Activated naive CD8-positive, alpha-beta T cell treated with anti-CD3 and anti-CD28 coated beads for 36 hours (primary cell): ENCODE measurements at places on chromosomes 16 and 17. TPM values are rescaled to one million over a fixed set of nuclear protein-coding genes. Genes with fewer than 3 reads are reported as not detected.

DNA sequence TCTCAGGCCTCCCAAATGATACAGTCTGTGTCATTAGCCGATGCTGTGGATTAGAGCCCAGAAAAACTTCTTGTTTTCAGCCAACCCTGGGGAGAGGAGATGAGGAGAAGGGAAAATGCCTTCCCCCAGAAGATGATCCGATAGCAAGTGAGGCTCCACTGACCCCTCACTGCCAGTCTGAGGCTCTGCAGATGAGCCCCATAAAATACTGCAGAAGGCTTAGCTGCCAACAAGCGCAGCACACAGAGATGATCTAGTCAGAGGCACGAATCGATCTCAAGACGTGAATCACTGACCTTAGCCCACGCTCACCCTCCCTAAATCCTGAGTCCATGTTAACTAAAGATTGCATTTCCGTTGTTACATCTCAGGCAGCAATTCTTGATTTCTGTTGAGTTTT lies 31.5 kb downstream of the SALL1 start:
- DNase-seq = no peak

The DNAH9 gene
- not detected for total RNA-seq

GRCh38 chr16:15605839-15606517 lies 37.0 kb downstream of the MARF1 start:
- no peak for DNase-seq

DNA sequence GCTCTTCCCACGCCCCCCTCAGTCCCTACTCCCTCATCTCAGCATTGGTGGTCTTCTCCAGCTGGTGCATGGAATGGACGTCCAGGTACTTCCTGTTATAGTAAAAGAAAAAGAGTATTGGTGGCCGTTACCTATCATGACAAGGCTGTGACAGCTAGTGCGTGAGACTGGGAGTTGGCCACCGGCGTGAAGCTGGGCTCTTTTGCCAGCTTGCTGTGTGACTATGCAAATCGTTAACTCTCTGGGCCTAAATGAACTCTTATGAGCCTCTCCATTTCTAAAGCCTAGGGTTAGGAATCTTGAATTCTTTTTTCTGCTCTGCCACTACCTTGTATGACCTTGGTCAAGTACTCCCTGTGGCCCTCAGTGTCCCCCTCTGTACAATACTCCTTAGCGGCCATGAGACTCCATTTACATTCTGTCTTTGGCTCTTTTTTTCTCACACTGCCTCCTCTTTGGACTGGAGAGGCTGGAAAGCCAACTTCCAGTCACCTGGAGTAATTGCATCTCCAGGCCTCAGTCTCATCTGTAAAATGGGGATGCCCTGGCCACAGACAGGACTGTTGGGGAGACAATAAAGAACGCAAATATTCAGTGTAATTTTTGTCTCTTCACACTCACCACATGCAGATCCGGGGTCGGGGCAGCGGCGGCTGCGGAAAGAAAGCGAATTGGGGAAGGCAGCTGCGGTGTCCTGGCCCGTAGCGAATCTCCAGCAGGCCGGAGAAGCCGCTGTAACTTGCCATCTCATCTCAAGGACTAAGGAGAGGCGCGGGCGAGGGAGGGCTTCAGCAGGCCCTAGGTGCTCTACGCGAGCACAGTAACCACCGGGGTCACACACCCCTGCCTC lies 1.1 kb downstream of the CFAP119 start:
- DNase-seq = no peak

DNA sequence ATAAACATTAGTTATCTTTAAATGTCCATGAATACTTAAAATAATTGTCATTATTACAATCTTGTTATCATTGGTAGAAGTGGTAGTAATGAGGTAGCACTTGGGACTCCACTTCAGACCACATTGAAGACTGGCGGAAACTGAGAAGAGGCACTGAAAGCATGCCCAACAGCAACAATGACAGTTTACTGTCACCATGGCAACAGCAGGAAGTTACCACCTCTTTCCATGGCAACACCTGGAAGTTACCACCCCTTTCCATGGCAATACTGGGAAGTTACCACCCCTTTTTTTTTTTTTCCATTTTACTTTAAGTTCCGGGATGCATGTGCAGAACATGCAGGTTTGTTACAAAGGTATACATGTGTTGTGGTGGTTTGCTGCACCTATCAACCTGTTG lies 494.9 kb upstream of the RBFOX1 start:
- DNase-seq = no peak

DNA sequence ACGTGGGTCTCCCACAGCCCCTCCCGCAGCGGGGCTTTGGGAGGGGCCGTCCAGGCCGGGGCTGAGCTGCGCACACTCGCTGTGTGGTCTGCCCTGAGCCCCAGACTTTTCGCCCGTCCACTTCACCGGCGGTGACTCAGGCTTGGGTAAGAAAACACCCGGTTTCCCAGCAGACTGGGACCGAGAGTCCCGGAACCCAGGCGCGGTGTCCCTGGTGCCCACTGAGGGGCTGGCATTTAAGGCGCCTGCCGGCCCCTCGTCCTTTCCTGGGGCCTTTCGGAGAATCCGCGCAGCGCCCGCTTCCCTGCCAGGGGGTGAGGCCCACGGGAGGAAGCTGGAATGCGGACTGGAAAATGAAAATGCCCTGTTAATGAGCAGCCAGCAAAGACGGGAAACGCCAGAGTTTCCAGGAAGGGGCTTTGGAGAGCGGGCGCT lies 100.3 kb downstream of the C16orf95 start:
- DNase-seq = no peak

The FLYWCH1 gene
- total RNA-seq = 26.1 TPM

The ABCA8 gene
- not detected for total RNA-seq

The TBC1D3C gene
- total RNA-seq = 0.86 TPM

GRCh38 chr17:48878920-48879898 lies 13.4 kb upstream of the ATP5MC1 start:
- peak; percentile 43 for DNase-seq

DNA sequence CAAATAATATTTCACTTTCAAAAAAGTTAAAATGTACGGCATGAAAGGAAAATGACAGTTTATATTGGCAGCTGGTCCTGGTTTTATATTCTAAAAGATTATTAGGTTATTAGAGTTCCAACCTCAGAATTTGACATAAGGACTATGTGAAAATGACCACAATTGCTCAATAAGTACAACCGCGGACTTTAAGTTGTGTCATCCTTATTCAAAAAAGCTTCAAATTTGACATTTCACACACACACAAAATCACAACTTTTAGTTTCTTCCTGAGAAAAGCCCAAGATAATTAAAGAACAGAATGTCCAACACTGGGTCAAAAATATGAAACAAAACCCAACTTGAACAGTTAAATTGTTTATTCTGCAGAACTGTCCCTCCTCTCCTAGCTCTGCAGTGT lies 133.2 kb upstream of the AXIN2 start:
- DNase-seq = no peak

- no peak for DNase-seq
These were observed 263.0 kb downstream of the FTO start for GRCh38 chr16:53966821-53967571.

The KRTAP1-5 gene
- total RNA-seq = not detected

DNA sequence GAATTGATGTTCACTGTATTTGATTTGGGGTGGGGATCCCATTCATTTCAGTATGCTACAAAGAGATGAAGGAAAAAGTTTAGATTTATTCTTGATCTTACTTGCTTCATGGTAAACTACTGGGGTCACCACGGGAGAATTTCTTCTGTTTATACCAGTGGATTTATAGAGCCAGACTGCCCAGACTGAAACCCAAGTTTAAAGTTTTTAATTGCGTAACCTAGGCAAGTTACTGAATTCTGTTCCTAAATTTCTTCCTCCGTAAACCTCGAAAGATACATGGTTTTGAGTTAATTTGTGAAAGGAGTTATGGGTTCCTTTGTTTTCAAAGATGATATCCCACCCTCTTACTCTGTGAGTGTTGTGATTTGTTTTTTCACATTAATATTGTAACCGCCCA lies 26.4 kb downstream of the PIGL start:
- DNase-seq = no peak

DNA sequence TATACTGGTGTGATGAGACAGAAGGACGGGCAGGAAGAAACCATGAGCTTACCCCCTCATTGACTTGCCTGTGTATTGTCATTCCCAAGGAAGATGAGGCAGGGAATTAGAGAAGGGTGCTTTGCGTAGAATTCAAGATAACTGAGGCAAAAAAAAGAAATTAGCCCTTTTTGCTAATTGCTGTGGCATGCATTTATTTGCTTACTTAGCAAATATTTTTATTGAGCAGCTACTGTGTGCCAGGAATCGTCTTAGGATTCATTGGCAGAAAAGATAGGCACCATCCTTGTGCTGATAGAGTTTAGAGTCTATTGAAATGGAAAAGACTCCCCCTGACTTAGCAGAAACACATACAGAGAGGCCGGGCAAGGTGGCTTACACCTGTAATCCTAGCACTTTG lies 541.9 kb downstream of the TMEM114 start:
- DNase-seq = no peak

- DNase-seq = no peak
These were observed 683 bp downstream of the LCAT start for GRCh38 chr16:67943256-67943618.

DNA sequence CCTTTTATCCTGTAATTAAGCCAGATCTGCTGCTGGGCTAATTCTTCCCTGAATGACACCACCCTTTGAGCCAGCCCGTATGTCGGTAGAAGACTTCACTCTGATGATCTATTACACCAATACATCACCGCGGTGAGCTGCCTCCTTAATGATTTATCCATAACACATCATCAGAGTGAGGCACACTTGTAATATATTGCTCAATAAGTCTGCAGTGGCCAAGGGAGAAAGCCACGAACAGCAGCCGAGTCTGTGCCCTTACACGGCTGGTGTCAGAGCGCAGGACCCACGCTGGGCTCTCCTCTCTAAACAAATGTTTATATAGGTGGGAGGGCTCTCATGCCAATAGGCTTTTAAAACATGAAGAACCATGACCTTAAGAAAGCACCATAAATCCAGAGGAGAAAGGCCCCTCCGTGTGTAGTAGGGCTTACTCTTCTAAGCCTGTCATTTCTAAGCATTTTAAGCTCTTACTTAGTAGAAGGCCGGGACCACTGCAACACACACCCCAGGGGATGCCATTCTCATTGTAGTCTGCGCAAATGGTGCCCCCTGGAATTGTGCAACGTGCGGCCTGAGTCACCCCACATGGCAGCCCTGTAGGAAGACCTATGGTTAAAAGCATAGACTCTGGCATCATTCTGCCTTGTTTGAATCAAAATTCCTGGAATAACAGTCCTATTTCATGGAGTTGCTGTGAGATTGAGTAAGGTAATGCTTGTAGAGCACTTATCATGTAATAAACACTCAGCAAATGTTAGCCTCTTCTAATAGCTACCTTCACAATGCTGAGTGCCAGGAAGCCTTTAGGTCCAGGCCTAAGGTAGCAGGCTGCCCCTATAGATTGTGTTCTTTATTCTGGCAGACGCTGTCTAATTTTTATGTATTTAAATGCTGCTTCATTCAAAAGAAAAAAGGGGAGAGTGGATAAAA lies 26.1 kb downstream of the MRPS23 start:
- no peak for DNase-seq

The BICDL2 gene
- total RNA-seq = 0.31 TPM

DNA sequence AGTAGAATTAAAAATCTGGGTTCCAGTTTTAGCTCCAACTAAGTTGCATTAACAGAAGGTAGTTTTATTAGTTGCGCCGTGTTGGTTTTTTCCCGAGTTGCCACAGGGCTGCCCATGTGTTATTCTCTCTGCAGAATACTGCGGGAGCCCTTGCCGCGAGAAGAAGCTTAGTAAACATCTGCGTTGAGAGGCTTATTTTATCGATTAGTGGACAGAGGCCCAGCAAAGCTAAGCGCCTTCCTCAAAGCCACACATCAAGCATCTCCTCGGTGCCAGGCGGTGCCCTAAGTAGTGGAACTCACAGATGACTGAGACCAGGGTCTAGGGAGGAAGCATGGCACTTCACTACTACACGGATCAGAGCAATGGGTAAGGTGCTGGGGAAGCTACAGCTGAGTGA lies 212.3 kb upstream of the IRX5 start:
- no peak for DNase-seq

DNA sequence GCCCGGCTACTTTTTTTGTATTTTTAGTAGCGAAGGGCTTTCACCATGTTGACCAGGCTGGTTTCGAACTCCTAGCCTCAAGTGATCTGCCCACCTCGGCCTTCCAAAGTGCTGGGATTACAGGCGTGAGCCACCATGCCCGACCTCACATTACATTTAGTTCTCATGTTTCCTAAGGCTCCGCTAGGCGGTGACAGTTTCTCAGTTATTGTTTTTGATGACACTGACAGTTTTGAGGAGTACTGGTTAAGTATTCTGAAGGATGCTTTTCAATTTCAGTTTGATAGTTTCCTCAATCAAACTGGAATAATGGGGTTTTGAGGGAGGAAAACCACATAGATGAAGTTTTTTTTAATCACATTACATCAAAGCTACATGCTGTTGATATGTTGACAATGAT lies 1028.5 kb downstream of the CDH8 start:
- no peak for DNase-seq

The GUCY2D gene
- not detected for total RNA-seq

DNA sequence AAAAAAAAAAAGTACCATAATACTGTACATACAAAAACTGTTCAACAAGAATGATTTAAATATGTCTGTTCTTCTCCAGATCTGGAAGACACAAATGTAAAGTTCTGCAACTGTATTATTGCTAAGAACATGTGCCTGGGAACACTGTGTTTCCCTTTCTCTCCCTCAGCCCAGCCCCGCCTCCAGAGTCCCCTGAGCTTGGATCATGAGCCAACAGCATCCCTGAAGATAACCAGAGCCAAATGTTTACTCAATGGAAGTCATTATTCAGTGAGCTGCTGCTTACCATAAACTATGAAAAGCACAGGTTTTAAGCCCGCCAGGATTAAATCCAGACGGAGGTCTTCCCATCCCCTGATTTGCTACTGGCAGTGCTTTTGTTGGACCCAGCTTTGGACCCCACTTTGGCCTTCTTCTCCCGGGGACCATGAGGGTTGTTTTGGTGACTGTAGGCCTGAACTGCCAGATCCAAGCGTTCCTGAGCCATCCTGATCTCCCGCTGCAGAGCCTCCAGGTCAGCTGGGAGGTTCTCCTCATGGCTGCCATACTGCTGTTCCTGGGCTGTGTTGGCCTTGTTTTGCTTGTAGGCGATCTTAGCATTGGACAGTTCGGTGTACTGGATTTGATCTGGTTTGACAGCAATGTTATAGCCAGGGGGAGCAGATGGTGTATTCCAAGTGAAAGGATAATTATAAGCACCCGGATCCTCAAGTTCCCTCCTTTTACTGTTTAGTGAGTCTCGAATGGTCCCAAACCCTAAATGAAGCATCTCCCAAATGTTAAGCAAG lies 25.6 kb downstream of the GJC1 start:
- DNase-seq = no peak

DNA sequence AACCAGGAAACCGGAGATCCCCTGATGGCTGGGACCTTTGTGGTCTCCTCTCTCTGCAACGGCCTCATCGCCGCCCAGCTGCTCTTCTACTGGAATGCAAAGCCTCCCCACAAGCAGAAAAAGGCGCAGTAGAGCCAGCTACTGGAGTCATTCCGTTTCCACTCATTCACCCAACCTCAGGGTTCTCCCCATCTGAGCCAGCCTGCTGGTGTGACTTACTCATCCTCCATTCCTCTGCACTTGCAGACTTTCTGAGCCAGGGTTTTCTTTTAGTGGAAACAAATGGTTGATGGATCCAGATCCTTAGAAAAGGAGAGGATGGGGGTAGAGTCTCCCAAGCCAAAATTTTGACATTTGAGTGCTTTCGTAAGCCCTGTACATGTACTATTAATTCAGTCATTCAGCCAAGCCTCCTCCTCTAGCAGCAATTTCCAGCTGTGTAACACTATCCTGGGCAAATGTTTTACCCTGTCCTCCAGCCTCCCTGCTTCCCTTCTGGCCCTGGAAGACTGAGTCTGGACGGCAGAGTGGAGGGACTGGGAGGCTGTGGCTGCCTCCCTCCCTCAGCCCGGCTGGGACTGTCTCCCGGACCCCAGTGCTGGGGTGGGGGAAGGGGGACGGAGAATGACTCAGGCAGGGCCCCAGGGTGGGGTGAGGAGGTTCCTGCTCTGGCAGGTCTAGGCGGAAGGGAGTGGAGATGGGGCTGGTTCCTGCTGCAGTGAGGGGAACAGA lies 2.3 kb downstream of the SOX15 start:
- DNase-seq = no peak
